ENCODE measurements at places on chromosomes 3 and 15.

GRCh38 chr3:138911621-138912020, 35.3 kb downstream of the FOXL2 start:
- no peak for DNase-seq

- DNase-seq, result no peak
Measured at GRCh38 chr15:47794252-47794914, 77.1 kb downstream of the SEMA6D start.

DNA sequence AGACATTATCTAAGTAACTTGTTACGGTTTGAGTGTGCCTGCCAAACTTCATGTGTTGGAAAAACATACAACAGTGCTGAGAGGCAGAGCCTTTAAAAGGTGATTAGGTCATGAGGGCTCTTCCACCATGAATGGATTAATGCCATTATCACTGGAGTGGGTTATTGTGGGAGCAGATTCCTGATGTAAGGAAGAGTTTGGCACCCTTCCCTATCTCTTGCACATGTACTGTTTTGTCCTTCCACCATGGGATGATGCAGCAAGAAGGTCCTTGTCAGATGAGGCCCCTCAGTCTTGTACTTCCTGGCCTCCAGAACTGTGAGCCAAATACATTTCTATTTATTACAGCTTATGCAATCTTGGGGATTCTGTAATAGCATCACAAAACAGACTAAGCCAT, 413.9 kb downstream of the EPHA3 start:
- DNase-seq, result no peak

DNA sequence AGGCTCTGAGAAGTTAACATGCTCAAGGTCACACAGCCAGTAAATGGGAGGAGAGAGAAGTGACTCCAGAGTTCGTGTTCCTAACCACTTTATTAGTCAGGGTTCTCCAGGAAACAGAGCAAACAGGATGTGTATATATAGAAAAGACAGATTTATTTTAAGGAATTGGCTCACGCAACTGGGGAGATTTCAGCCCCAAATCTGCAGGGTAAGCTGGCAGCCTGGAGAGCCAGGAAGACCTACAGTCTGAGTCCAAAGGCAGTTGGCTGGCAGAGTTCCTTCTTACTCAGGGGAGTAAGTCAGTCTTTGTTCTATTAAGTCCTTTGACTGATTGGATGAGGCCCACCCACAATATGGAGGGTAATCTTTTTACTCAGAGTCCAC, 118.2 kb upstream of the PROK2 start:
- DNase-seq, result no peak

- no peak for DNase-seq
Measured at GRCh38 chr3:123660900-123661299, 76.0 kb upstream of the HACD2 start.

DNA sequence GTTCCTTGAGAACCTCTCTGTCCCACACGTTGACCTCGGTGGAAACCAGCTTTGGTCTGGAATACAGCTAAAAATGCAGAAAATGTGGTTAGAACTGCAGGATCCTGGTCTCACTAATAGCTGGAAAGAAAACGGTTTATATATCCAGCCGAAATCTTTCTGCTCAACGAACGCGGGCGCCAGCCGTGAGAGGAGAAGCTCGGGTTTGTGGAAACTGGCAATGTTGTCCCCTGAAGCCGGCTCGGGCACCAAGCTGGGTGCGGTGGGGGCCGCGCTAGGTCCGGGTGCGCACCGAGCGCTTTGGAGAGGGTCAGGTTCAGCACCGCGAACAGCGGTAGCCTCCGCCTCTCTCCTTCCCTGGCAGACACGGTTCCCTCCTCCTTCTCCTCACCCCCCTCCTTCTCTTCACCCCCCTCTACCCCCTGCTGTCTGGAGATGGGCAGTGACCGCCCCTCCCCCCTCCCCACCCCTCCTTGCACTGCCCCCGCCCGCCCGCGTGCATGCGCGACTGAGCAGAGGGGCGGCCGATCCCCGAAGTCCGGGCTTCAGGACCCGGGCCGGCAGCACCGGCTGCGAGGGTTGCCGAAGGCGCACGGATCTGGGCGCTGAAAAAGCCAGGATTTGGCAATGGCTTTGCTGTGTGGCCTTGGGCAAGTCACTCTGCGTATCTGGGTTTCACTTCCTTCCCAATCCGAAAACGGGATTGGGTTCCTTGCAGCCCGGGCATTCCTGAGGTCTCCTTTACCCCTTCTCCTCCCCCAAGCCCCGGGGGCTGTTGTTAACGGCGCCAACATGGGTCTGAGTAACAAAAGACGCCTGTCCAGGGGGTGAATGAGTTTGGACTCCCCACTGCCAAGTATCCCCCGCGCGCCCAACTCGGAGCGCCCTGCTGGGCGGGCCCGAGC, at the start of gene SKOR1:
TSS of gene SKOR1 (plus strand) at position 534 of the 905 bp plus-strand sequence. CDS start at position 628, 94 bp downstream.
- DNase-seq, result no peak

DNA sequence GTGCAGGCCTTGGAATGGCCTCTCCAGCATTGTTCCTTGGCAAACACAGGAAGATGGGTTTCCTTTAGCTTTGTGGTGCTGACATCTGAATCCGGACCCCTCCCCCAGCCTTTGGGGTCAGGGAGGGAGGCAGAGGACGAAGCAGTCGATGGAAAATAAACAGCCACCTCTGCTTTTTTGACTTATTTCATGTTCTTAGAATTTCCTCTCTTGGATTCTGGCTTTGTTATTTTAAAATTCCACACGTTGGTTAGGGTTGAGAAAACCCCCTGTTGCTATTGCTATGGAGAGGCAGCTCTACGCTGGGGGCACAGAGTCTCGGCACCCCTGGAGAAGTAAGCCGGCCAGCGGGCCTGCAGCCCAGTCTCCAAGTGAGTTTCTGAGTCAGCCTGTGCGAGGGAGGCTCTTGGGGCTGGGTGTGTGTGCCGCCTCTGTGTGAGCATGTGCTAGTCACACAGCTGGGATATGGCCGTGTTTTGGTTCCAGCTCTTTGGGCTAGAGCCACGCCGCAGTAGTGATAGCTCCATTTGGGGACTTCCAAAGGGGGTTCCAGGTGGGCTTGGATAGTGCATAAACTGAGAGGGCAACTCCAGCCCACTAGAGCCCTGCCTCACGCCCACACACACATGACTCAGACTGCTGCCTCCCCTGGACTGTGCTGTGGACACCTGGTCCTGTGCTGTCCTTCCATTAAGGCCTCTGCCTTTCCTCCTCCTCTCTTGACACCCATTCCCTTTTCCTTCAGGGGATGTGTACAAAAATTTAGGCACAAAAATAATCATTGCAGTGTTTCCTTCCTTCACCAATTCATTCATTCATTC, 58.8 kb downstream of the AMOTL2 start:
- no peak for DNase-seq

- DNase-seq, result no peak
Measured at GRCh38 chr3:48130321-48130904, 57.8 kb downstream of the CDC25A start.

DNA sequence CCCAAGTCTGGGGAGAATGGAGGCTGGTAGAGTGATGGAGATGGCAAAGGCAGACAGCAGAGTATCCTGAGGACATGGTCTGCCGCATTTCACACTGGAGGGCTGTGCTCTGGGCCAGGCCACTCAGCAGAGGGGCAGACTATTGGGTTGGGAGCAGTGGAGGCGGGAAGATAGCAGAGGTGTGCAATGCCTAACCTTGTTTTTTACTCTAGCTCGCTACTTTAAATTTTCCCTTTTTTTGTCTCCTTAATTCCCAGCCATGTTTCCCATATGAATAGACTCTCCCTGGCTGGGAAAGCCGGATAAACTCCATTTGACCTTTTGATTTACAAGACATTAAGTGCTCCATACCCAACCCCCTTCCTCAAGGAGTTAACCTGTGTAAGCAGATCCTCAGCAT, 33.5 kb upstream of the ST6GAL1 start:
- no peak for DNase-seq

GRCh38 chr15:87129916-87130315, 1050.2 kb downstream of the AGBL1 start:
- no peak for DNase-seq

GRCh38 chr3:125150525-125151441, 61.8 kb downstream of the SLC12A8 start:
- DNase-seq, result no peak

- no peak for DNase-seq
Measured at GRCh38 chr3:58180940-58181587, 29.7 kb downstream of the DNASE1L3 start.

- no peak for DNase-seq
Measured at GRCh38 chr3:111299192-111299615, 227.6 kb downstream of the NECTIN3 start.

DNA sequence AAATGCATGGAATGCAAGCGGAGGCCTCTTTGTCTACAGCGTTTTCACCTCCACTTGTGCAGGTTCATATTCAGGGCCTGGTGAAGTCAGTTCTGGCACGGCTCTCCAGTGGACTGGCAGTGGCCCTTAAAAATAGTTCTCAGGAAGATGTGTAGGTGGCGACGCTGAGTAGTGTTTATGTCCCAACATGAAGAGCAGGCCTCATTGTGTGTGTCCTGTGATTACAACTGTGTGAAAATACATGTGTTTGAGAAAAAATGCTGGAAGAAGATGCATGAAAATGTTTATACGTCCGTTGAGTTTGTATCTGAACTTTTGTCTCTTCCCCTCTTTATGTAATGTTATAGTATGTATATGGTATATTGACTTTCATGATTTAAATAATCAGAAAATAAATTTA, 7.2 kb downstream of the LIPC start:
- no peak for DNase-seq

- DNase-seq, result no peak
Measured at GRCh38 chr15:89864958-89865739, 28.6 kb downstream of the AP3S2 start.

DNA sequence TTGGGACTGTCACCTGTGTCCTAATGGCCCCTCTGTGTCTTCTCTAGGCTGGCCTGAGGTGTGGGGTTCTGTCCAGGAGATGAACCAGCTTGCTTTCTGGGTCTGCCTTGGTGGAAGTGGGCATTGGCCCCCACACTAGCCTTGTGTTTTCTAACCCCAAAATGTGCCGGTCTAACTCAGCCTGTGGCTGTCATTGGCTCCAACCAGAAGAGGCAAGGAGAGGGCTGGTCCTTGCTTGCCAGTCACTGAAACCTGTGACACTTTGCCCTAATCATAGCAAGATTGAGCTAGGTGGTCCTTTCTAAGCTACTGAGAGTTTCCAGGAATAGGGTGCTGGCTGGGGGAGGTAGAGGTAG, 2.2 kb downstream of the C15orf39 start:
- DNase-seq, result no peak

DNA sequence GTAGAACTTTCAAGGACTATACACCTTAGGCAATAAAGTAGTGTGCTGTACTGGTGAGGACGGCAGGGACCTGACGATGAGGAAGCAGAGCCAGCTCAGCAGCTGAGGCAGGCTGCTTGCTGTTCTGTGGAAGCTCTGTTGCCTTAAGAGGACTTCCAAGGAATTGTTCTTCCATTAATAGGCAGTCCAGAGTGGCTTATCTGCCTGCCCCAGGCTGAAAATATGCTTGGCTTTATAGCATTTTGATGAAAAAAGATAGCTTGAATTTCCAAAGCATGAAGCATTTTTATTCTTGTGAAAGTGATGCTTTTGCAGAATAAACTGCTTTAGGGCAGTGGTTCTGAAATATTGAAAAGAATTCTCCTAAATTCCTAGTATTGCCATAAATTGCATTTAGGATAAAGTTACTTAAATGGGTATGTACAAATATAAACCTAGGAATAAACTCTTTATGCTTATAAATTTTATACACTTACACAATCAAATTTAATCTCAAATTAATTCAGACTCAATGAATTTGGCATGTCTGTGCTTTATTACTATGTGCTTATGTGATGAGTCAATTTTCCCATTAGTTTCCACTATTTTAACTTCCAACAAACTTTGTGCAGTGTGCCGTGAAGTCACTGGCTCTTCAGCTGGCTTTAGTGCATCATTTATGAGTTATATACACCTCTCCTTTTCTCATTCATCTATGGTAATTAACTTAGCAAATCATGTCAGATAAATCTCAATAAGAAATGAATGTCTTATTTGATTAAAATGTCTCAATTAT, 231.0 kb upstream of the RASGRP1 start:
- no peak for DNase-seq

GRCh38 chr3:45029661-45030060, 3.6 kb downstream of the CLEC3B start:
- DNase-seq, result no peak

DNA sequence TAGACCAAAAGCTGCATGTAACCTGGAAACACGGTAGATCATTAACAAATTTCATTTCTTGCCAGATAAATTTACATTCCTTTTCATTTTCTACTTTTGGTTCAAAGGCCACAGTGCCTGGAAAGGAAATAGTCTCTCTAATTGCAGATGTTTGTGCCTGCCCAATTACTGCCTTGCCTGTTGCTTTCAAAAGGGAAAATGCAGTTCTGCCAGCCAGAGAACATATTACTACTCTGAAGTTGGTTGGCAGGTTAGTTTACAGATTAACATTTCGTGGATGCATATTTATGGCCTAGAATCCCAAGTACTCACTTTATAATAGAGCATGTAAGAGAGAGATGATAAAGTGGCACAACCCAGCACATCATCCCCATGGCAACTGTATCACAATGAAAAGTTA, 124.3 kb upstream of the LRRC3B start:
- no peak for DNase-seq

- DNase-seq, result no peak
Measured at GRCh38 chr3:99871231-99872045, 53.8 kb downstream of the CMSS1 start.

- DNase-seq, result no peak
Measured at GRCh38 chr15:91385311-91385710, 285.3 kb downstream of the SV2B start.

- no peak for DNase-seq
Measured at GRCh38 chr3:184567946-184568559, 6.5 kb downstream of the EPHB3 start.

- no peak for DNase-seq
Measured at GRCh38 chr3:71972031-71972430, 187.1 kb upstream of the PROK2 start.

GRCh38 chr15:95086531-95087252, 855.3 kb downstream of the MCTP2 start:
- no peak for DNase-seq

DNA sequence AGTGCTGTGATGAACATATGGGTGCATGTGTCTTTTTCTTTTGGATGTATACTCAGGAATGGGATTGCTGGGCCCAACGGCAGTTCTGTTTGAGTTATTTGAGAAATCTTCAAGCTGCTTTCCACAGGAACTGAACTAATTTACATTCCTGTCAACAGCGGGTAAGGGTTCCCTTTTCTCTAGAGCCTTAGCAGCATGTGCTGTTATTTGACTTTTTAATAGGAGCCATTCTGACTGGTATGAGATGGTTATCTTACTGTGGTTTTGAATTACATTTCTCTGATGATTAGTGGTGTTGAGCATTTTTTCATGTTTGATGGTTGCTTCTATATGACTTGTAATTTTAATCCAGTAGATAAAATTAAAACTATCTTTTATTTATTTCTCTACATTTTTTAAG, 1168.6 kb upstream of the ALCAM start:
- DNase-seq, result no peak

DNA sequence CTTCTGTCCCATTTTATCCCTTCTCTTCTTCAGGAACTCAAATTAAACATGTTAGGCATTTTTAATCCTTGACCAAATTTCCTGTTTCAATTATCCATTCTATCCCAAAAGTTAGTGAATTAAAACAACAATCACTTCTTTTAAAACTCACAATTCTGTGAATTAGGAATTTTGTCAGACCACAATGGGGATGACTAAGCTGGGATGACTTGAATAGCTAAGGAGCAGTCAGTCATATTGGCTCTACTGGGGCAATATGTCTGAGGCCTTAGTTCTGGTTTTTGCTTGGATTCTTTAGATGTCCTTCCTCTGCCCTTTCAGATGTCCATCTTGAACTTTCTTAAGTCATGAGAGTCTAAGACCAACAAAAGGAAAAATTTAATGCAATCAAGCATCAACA, 178.2 kb upstream of the TGFBR2 start:
- no peak for DNase-seq
